ENCODE measurements at places on chromosomes 6 and 20.

GRCh38 chr6:24668997-24669361 is 2.1 kb downstream of the ACOT13 start:
- no peak for DNase-seq

- no peak for DNase-seq
Observed at GRCh38 chr6:154907291-154907690, 87.8 kb upstream of the TIAM2 start.

DNA sequence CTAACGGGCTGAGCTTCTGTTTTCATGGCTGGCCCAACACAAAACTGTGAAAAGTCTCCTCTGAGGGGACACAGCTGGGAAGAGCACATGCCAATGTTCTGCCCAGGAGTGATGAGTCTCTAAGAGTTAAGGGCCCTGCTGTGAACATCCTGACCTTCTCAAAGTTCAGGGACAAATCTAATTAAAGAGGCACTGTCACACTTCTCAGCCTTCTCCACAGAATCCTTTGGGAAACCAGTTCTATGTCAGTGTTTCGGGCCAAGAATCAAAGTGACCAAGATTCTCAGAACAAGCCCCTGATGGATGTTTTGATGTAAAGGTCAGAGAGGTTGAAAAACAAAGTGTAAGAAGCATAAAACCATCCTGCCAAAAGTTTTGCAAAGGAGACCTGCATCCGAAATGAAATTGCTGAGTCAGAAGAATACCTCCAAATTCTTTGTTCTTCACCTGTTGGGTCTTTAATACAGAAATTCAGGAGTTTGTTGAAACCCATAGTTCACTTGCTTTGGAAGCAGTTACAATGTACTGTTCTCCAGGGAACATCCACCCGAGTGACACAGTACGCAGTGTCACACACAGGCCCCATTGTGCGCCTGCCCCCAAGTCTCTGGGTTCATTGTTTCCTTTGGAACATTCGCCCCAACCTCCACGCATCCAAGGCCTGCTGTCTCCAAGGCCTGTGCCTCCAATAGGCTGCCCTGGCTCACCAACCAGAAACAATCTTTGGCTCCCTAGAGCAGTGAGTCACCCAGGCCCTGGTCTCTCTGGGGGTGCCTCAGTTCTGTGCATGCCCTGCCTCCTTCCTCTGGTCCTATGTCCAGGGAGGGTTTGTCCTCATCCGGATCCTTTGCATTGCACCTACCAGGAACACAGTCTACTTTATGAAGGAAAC is 65.5 kb upstream of the QKI start:
- DNase-seq = no peak

DNA sequence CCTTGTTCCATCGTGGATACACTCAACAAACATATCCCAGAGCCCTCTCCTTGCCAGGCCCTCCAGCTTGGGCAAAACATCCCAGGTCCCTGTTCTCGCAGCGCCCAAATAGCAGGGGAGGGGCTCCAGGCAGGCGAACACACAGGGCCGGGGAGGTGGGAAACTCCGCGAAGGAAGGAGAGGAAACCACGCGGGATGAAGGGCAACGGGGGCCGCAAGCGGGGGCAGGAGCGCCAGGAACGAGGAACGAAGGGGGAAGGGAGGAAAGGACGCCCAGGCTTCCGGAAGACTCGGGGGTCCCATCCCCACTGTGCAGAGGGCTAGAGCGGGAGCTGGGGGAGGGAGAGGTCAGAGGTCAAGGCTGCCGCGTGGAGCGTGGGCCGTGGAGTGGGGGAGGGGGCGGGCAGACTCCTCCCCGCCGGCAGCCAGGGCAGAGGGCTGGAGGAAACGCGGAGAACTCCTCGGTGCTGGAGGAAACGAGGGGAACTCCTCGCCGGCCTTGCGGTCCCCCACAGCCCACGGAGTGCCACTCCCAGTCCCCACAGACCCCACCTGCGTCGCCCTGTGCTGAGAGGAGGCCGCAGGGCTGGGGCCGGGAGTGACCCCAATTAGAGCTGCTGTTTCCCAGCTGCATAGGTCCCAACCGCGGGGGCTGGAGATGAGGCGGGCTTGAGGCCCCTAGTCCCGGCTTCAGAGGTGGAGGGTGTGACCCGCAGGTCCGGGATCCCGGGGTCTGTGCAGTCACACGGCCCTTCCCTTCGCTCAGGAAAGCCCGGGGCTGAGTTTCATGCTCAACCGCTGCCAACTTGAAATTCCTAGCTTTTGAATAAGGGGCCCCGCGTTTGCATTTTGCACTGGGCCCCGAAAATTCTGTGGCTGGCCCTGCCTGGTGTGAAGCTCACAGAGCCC is 1.2 kb upstream of the RBM38 start:
- no peak for DNase-seq

GRCh38 chr6:150692604-150693003 is 92.9 kb downstream of the PLEKHG1 start:
- DNase-seq = no peak

DNA sequence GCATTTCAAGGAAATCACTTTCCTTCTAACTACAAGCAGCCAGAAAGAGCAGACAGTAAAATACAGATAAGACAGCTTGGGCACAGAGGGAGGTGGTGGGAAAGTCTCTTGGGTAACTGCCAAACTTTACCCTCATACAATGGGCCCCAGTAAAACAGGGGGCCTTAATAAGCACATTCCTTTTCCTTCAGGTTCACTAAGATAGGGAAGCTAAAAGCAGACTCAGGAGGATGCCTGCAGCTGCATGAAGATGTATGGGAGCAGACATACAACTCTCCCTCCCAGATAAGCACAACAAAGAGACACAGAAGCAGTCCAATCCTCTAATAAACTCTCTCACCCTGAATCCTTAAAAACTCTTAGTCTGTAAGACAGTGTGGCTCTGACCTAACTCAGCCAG is 49.0 kb downstream of the SIM1 start:
- DNase-seq = no peak

All from AG09319 (cell line).